ENCODE measurements at places on chromosomes 2 and 18. TPM values are rescaled to one million over a fixed set of nuclear protein-coding genes. Genes with fewer than 3 reads are reported as not detected.

DNA sequence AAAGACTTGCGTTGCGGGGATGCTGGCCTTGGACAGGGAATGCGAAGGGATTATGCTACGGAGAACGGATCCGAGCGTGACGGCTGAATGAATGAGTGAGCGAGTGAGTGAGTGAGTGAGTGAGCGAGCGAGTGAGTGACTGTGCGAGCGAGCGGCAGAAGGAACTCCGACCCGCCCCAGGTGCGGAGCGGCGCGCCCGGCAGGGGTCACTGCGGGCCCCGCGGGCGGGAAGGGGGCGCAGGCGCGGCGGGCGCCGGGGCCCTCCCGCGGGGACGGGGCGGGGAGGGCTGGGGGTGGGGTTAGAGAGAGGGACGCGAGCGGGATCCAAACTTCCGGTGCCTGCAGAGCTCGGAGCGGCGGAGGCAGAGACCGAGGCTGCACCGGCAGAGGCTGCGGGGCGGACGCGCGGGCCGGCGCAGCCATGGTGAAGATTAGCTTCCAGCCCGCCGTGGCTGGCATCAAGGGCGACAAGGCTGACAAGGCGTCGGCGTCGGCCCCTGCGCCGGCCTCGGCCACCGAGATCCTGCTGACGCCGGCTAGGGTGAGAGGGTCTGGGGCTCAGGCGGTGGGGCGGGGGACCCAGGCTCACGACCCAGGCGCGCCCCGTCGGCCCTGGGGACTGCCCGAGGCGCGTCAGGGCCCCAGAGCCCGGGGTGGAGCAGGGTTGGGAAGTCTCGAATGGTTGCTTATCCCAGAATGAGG is at the start of gene ITM2C:
ITM2C (plus strand) TSS at position 338 of the 702 bp plus-strand sequence; CDS start at position 422, 84 bp downstream.
- H3K4me3 ChIP-seq, result peak within 1 kb of the TSS; percentile 88
- peaks cover 5% of the 10 kb centered on the region for H3K36me3 ChIP-seq
- peaks cover 37% of the 10 kb centered on the region for H3K27me3 ChIP-seq
- H3K4me1 ChIP-seq, result peaks cover 5% of the 10 kb centered on the region

- no peak for DNase-seq
- H3K27ac ChIP-seq, result no peak overlapping the region
- H3K4me1 ChIP-seq, result peaks cover 29% of the 10 kb centered on the region
- no peaks in the 10 kb centered on the region for H3K36me3 ChIP-seq
- no peaks in the 10 kb centered on the region for H3K27me3 ChIP-seq
Measured at GRCh38 chr2:20148426-20148922, 76.5 kb downstream of the SDC1 start.

GRCh38 chr2:122307763-122308162 is 552.3 kb downstream of the TSN start:
- DNase-seq, result peak; percentile 85
- H3K27me3 ChIP-seq, result no peaks in the 10 kb centered on the region
- H3K36me3 ChIP-seq, result no peaks in the 10 kb centered on the region
- H3K4me1 ChIP-seq, result no peaks in the 10 kb centered on the region

Gene DNAJC10
- 281 TPM for total RNA-seq

Gene LTBP1
- total RNA-seq, result 99.0 TPM

GRCh38 chr2:44522846-44523245 is 161.1 kb downstream of the CAMKMT start:
- DNase-seq, result no peak
- peaks cover 5% of the 10 kb centered on the region for H3K4me1 ChIP-seq
- H3K4me3 ChIP-seq, result no peak overlapping the region
- H3K27me3 ChIP-seq, result no peaks in the 10 kb centered on the region
- H3K36me3 ChIP-seq, result peaks cover under 1% of the 10 kb centered on the region

Gene EMX1
- total RNA-seq, result not detected

DNA sequence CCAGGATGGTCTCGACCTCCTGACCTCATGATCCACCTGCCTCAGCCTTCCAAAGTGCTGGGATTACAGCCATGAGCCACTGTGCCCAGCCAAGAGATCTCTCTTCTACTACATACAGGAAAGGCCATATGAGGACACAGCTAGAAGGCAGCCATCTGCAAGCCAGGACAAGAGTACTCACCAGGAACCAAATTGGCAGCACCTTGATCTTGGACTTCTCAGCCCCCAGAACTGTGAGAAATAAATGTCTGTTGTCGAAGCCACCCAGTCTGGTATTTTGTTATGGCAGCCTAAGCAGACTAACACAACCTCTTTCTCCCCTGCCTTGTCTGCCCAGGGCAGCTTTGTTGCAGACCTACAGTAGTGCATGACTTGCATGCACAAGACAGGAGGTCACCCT is 211.3 kb upstream of the HAAO start:
- DNase-seq, result no peak
- no peaks in the 10 kb centered on the region for H3K27me3 ChIP-seq
- H3K4me1 ChIP-seq, result no peaks in the 10 kb centered on the region

DNA sequence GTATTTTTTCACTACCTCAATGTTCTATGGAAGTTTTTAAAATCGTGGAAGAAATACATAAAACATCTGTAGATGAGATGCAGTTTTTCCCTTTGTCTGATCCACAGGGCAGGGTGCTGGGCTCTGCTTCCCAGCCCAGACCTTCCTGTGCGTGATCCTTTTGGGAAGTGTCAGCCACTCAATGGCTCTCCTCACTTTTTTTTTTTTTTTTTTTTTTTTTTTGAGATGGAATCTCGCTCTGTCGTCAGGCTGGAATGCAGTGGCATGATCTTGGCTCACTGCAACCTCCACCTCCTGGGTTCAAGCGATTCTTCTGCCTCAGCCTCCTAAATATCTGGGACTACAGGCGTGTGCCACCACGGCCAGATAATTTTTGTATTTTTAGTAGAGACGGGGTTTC is 32.8 kb downstream of the SOWAHC start:
- no peaks in the 10 kb centered on the region for H3K27me3 ChIP-seq
- DNase-seq, result no peak
- no peak overlapping the region for H3K4me3 ChIP-seq
- H3K27ac ChIP-seq, result no peak overlapping the region
- H3K4me1 ChIP-seq, result no peaks in the 10 kb centered on the region

Gene APCDD1
- total RNA-seq, result 0.37 TPM

GRCh38 chr2:12099374-12099773 is 352.9 kb downstream of the LPIN1 start:
- H3K27me3 ChIP-seq, result no peaks in the 10 kb centered on the region
- H3K4me3 ChIP-seq, result no peak overlapping the region
- no peak overlapping the region for H3K27ac ChIP-seq
- H3K4me1 ChIP-seq, result peaks cover 10% of the 10 kb centered on the region

Gene IL1RN
- total RNA-seq, result 0.39 TPM

Gene MC2R
- not detected for total RNA-seq

- no peaks in the 10 kb centered on the region for H3K4me1 ChIP-seq
- DNase-seq, result no peak
- peaks cover 12% of the 10 kb centered on the region for H3K27me3 ChIP-seq
- H3K27ac ChIP-seq, result no peak overlapping the region
- no peaks in the 10 kb centered on the region for H3K36me3 ChIP-seq
- H3K4me3 ChIP-seq, result no peak overlapping the region
Measured at GRCh38 chr18:22063102-22063501, 106.3 kb upstream of the GATA6 start.

- peak; percentile 68 for DNase-seq
- H3K27ac ChIP-seq, result peak overlapping the region; percentile 78
- no peak overlapping the region for H3K4me3 ChIP-seq
- no peaks in the 10 kb centered on the region for H3K36me3 ChIP-seq
Measured at GRCh38 chr2:67649331-67650261, 252.5 kb downstream of the ETAA1 start.

DNA sequence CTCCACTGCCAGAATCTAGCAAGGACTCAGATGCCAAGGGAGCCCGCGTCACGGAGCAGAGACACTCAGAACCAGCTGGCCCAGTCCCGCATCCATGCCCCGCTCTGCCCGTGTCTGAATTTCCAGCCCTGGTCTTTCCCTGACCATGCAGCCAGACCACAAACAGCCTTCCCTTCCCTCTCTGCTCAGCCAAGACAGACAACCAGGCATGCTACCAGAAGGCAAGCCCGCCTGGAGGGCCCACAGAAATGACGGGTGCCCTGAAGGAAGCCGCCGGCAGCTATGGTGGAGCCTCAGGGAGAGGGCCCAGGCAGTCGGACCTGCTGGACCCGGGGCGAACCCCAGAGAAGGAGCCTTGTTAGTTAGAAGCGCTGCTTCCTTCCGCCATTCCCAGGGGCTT is 45.1 kb upstream of the MAL start:
- H3K27ac ChIP-seq, result no peak overlapping the region
- no peak overlapping the region for H3K4me3 ChIP-seq
- H3K4me1 ChIP-seq, result no peaks in the 10 kb centered on the region
- no peak for DNase-seq

- no peak overlapping the region for H3K27ac ChIP-seq
- peaks cover 6% of the 10 kb centered on the region for H3K36me3 ChIP-seq
- H3K4me3 ChIP-seq, result no peak overlapping the region
- no peaks in the 10 kb centered on the region for H3K27me3 ChIP-seq
- peaks cover 4% of the 10 kb centered on the region for H3K4me1 ChIP-seq
Measured at GRCh38 chr18:28729321-28729720, 552.4 kb upstream of the CDH2 start.

Gene TDRD15
- total RNA-seq, result not detected

Gene TLX2
- not detected for total RNA-seq

- no peak overlapping the region for H3K27ac ChIP-seq
- H3K27me3 ChIP-seq, result no peaks in the 10 kb centered on the region
- H3K4me3 ChIP-seq, result no peak overlapping the region
- DNase-seq, result no peak
Measured at GRCh38 chr2:23642516-23642915, 257.5 kb downstream of the KLHL29 start.

DNA sequence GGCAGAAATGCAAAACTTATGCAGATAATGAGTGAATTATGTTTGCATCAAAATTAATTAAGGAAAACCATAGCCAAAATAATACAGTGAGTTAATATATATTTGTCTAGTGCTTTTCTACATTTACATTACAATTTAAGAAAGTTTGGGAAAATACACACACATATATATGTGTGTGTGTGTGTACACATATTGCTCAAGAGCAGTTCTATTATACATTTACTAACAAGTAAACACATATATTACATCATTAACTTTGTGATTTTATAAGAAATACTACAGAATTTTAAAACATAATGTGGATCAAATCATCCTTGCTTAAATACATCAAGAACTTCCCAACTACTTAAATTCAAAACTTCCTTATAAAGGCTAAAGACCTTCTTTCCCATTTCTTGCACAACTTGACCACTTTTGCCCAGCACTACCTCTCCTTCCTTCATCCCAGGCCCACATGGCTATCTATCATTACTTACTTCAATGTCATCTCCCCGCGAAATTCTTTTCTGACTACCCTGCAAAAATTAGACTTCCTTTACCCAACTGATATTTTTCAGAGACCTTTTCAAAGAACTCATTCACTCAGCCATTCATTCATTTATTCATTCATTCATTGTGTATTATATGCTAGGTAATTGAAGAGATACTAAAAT is 68.4 kb downstream of the COL5A2 start:
- H3K27ac ChIP-seq, result no peak overlapping the region
- H3K4me3 ChIP-seq, result no peak overlapping the region
- no peak for DNase-seq
- no peaks in the 10 kb centered on the region for H3K27me3 ChIP-seq
- no peaks in the 10 kb centered on the region for H3K36me3 ChIP-seq
- H3K4me1 ChIP-seq, result no peaks in the 10 kb centered on the region

Gene RIT2
- not detected for total RNA-seq

DNA sequence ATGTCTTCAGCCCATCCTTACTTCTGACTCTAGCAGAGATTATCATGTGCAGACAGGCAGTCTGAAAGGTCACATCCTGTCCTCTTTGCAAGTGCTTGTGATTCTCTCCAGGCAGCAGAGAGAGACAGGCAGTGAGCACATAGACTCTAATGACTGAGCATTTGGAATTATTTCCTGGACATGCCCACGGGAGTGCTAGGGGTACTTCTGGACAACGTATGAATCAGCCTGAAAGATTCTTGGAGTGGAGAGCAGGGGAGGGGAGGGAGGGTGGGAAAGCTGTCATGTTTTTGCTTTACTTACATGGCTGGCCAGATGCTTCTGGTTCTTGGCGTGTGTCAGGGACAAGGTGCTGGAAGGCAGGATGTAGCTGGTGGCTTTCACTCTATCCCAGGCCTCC is 150.6 kb downstream of the RIF1 start:
- DNase-seq, result peak; percentile 4
- no peaks in the 10 kb centered on the region for H3K27me3 ChIP-seq
- H3K4me1 ChIP-seq, result no peaks in the 10 kb centered on the region

DNA sequence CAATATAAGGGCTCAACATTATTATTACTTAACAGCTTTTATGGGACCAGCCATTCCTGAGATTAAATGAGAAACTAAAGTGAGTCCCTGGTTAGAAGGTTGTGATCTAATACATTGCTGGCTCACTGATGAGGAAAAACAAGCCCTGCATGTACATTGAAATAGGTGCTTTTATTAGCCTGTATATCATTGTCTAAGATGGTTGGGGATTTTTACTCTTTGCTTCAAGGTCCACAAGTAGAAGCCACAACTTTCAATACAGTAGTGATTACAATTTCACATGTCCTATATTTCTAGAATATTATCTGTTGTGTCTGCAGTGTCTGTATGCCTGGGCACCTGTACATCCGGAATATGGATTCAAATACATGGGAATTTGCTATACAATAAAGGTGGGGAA is 104.1 kb upstream of the FZD5 start:
- H3K4me3 ChIP-seq, result no peak overlapping the region
- H3K36me3 ChIP-seq, result no peaks in the 10 kb centered on the region
- H3K4me1 ChIP-seq, result peaks cover 8% of the 10 kb centered on the region
- H3K27me3 ChIP-seq, result no peaks in the 10 kb centered on the region
- no peak for DNase-seq
- H3K27ac ChIP-seq, result no peak overlapping the region

Measured in MCF 10A (cell line).